Endodermal cell (in vitro differentiated cells): ENCODE measurements at places on chromosomes 3 and 15. TPM values are rescaled to one million over a fixed set of nuclear protein-coding genes. Genes with fewer than 3 reads are reported as not detected.

Gene IQCH
- 7.5 to 12.8 TPM (median 11.3 TPM) in 3 replicates for total RNA-seq

GRCh38 chr3:149566292-149566975 is 91.4 kb downstream of the WWTR1 start:
- DNase-seq = no peak

Gene CCR8
- total RNA-seq = 0.22 TPM in 1 of 2 replicates, not detected in the other

- no peak for DNase-seq
Observed at GRCh38 chr3:13031621-13032020, 41.6 kb downstream of the IQSEC1 start.

Gene C3orf20
- 0.11 TPM in 1 of 2 replicates, not detected in the other for total RNA-seq

GRCh38 chr15:64975390-64975789 is 14.3 kb downstream of the SPG21 start:
- DNase-seq = no peak

DNA sequence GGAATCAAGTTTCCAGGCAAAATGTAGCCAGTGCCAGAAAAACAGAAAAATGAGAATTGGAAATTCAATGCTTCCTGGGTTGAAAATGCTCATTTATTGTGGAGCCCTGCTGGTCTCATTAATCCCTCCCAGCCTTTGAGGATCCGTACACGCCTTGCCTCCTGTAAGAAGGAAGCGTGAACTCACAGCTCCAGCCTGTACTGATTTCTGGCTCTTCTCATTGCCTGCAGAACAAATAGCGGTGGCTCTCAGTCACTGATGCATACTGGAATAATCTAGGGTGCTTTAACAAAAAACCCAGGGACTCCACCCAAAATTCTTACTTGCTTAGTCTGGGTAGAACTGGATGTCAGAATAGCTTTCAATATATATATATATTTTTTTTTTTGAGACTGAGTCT is 29.3 kb upstream of the SLC24A5 start:
- DNase-seq = no peak

GRCh38 chr3:11601446-11602238 is 42.1 kb downstream of the VGLL4 start:
- peak; percentile 76 for DNase-seq

DNA sequence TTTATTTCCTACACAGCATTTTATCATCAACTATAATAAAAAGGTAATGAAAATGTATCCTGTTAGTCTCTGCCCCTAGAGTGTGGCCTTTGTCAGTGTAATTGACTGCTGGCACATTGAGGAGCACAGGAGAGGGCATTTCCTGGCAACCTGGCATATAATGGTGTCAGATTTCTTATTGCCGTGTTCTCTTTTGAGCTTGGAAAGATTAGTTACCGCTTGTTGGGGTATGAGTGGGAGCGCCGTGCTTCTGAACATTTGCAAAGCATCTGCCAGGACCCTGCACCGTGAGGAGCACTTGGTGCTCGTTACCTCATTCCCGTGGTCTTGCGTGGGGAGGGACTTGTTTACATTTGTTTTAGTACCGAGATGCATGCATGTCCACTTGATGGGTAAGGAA is 124.4 kb downstream of the PTPRG start:
- DNase-seq = no peak

GRCh38 chr3:25635038-25635437 is 29.7 kb downstream of the TOP2B start:
- DNase-seq = no peak

DNA sequence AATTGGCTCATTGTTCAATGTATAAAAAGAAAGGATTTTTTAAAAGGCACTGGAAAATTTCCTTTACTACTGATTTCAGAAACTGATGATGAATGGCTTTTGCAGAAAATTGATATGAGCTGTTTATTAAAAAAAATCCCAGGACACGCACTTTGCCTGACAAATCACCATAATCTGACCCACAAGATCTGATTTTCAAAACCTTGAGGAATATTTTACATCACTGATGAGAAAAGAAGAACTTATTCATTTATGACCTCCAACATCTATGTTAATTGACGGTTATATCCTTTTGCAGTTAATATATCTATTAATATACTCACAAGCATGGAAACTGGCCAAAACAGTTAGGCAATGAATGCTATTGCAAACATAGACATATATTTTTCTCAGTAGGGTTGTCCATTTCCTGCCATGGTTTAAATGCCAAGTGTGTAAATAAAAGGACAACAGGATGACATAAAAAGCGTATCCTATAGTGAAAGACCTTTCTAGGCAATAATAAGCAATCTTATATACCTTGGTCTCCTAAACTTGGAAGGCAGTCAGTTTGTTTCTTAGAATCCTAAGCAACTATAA is 109.7 kb upstream of the SLC7A14 start:
- no peak for DNase-seq

DNA sequence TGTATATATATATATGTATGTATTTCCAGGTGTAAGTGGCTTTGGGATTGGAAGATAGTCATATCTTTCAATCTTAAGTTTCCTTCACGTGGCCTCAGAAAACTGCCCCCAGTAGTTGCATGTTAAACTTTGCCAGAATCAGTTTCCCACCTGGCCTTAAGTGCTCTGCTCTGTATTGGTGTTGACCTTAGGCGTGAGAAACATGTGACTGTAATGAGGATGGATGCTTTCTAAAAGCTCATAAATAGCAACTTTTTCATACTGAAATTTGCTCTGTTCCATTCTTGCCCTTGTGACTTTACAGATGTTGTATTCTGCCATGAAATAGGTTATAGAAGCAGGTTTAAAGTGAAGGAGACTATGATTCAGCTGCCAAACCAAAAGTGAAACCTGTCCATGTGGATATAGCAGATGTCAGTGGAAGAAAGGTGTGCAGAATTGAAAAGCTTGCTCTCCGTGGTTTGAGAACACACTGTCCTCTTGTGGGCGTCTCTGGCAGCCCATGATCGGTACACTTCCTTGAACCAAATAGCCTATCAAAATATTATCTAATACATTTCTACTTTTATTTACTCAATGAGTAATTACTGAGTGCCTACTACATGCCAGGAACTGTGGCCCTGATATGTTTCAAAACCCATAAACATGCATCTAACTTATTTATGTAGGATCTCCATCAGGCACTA is 15.8 kb downstream of the SCG5 start:
- DNase-seq = no peak

DNA sequence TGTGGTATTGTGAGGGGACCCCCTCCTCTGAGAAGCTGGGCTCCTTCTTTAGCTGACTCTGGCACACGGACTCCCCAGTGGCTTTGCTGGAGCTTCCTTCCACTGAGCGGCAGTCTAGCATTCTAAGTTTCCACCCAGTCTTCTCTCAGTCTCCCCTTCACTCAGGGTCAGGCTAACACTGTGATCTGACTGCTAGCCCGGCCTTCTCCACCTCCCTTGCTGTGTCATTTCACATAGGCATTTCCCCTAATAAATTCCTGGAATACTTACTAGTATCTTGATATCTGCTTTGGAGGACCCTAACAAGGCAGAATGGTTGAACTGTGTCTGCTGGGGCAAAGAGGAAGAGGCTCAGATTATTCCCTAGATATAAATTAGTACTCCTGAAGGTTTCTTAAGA is 106.2 kb upstream of the THBS1 start:
- peak; percentile 45 for DNase-seq

DNA sequence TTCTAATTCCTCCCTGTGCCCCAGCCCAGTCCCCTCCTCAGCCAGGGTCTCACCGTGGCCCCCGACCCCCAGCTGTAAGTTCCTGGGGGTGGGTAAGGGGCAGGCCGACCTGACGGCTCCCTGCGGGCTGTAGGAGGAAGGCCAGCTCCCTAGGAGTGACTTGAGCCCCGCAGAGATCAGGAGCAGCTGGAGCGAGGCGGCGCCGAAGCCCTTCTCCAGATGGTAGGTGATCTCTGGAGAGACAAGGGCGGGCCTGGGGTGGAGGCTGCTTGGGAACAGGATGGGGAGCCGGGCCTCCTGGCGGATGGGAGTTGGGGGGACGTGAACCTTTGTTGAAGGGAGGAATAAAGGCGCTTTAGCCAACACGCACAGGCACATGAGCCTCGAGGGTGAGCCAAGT is 4.2 kb downstream of the SLC28A1 start:
- no peak for DNase-seq

DNA sequence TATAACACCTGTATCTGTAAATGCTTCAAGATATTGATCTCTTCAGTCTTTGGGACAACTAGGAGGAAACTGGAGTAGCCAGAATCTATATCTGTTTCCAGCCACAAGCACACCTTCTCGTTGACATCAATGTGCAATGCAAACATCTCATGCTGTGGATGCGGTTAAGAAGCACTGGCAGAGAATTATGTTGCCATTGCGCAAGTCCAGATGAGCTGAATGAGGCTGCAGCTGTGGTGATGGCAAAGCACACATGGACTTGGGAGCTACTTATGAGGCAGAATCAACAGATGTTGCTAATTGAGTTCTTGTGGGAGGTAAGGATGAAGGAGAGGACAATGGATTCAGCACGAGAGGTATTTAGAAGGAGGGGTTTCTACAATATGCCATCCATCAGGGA is 90.9 kb downstream of the STRIT1 start:
- DNase-seq = no peak

Gene SAMMSON
- total RNA-seq = not detected in 2 replicates
